ENCODE measurements at places on chromosomes 7 and 10.
A peak's percentile ranks its signal among the peaks of the same experiment; 100 is the strongest.

DNA sequence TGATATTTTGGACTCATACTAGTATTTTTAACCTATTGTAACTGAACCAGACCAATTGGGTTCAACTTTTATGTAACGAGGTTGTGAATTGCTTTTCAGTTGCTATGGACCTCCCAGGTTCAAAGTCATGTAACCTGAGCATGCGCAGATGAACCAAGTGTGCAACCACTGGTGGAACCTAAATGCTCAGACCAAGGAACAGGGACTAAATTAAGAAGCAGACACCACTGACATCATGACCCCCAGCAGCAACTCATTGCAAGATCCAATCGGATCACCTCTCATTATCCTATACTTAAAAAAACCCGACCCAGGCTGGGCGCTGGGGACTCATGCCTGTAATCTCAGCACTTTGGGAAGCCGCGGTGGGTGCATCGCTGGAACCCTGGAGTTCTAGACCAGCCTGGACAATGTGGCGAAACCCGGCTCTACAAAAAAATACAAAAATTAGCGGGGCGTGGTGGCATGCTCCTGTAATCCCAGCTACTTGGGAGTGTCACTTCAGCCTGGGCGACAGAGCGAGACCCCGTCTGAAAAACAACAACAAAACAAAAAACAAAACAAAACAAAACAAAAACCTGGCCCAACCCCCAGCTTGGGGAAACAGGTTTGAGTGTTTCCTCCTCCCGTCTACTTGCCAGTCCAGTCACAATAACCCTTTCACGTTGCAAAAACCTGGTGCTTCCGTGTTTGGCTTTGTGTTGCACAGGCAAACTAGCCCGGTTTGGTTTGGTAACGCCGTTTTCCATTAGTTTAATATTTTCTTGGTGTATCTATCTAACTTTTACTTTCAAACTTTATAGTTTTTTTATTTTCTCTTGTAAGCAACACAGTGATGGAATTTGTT, 11.3 kb upstream of the ZNF518A start:
- no peak for DNase-seq

GRCh38 chr7:146053492-146053891, 63.1 kb upstream of the CNTNAP2 start:
- DNase-seq: no peak

DNA sequence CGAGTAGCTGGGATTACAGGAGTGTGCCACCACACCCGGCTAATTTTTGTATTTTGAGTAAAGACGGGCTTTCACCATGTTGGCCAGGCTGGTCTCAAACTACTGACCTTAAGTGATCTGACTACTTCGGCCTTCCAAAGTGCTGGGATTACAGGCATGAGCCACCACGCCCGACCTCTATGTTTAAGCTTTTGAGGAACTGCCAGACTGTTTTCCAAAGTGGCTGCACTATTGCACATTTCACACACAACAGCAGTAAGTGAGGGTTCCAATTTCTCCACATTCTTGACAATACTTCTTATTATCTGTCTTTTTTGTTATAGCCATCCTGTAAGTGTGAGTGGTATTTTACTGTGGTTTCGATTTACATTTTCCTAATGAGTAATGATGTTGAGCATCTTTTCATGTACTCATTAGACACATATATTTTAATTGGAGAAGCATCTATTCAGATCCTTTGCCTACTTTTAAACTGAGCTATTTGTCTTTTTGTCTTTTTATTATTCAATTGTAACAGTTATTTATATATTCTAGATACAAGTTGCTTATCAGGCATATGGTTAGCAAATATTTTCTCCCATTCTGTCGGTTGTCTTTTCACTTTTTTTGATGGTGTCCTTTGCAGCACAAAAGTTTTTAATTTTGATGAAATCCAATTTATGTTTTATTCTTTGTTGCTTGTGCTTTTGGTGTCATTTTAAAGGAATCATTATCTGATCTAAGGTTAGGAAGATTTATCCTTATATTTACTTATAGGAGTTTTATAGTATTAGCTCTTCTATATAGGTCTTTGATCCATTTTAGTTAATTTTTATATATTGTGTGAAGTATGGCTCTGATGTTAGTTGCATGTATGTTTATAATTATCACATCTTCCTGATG, 12.8 kb upstream of the IRF5 start:
- no peak for DNase-seq

GRCh38 chr10:97842656-97843280, 6.9 kb upstream of the GOLGA7B start:
- DNase-seq: no peak

DNA sequence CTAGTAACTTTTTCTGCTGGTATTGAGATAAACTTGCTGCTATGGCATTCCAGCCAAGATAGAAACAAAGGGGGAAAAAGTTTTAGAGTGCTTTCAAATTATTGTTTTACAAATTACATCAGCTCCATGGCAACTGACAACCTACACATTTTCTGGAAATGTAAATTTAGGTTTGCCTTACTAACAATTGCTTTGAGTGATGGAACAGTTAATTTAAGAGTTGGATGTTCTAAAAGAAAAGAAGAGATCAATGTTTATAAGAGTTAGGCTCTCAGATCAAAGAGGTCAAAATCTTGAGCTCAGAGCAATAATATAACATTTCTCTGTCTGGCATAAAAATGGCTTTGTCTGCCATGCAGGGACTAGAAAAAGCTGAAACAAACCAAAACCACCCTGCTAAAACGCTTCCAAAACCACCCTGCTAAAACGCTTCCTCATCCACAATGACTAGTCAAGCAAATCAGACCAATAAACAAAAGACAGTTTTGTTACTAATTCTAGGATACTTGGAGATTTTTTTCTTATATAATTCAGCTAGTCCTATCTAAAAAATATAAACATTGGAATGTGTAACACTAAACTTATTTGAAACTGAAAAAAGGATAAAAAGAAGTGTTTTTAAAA, 32.3 kb downstream of the ORC5 start:
- DNase-seq: no peak

GRCh38 chr7:34036051-34036920, 130.9 kb downstream of the BMPER start:
- DNase-seq: no peak

GRCh38 chr7:43721193-43721806, 8.0 kb downstream of the COA1 start:
- DNase-seq: peak; percentile 2

DNA sequence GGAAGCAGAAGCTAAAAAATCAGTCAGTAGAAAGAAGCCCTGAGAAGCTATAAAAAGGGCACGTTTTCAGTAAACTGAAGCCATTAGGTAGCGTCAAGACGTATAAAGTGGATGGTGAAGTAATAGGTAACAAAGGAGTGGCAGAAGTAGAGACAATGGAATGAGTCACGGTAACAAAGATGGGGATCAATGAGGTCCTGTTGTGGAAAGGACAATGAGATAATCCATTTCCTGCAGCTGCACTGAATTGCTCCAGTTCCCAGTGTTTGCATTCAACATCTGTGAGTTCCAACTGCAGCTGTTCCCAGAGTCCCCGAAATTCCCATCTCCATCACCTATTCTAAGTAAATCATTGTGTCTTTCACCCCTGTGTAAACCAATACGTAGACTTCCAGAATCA, 4.8 kb upstream of the HYCC1 start:
- DNase-seq: no peak

DNA sequence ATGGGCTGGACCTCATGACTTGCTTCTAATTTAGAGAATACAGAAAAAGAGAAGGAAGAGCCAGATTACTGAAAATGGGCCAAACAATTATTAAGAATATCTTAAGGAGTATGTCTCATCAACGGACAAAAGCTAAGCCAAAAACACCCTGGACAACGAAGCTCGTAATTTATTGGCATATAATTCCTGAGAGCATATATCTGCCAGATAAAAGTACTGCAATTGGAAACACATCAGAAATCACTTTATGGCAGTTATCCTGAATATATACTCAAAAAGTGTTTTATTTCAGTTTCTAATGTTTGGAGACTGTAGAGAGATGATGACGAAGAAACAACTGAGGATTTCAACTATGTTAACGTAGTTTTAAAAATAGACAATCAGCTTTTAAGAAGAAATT, 211.8 kb downstream of the CSTF2T start:
- DNase-seq: no peak

GRCh38 chr10:97726636-97727178, 10.2 kb upstream of the ZFYVE27 start:
- DNase-seq: no peak

DNA sequence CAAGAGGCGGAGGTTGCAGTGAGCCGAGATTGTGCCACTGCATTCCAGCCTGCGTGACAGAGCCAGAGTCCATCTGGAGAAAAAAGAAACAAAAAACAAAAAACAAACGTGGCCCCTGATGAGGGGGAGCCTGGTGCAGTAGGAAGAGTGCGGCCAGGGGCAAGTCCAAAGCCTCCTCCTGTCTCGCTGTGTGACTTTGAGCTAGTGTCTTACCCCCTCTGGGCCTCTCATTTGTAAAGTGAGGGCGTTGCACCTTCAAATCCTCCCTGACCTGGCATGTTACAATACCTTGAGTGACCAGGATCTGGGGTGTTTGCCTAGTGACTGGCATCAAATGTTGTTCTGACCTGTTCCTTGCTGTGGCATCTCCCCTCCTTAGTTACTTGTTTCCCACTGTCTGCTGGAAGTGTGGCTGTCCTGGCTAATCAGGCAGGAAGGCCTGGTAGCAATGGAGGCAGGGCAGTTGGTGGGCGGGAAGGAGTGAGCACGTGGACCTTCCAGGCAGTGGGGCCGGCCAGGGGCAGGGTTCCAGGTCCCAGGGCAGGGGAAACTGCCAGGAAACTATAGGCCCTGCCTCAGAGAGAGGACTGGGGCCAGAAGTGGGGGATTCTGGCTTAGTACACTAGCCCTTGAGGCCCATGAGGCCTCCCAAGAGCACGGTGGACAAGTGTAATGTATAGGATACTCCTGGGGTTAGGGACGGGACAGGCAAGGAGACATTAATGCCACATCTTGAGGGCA, 24.5 kb upstream of the GOLGA7B start:
- no peak for DNase-seq

GRCh38 chr10:59698326-59698725, 11.3 kb downstream of the SLC16A9 start:
- no peak for DNase-seq

DNA sequence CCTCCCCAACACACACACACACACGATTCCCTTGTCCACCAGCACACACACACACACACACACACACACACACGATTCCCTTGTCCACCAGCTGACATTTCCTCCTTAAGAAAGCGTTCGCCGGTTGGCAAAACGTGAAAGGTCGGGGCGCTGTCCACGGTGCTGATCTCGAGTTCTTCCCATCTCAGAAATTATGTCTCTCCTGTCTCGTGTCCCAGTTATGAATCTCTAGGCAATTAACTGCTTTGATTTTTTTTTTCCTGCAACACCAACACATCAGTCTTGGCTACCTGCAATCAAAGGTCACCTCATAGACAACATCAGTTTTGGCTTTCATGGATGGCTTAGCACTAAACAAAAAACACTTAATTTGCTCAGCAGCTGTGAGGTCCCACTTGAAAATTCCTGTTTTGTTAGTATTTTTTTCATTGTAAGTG, 1.9 kb downstream of the INA start:
- no peak for DNase-seq

- no peak for DNase-seq
Measured at GRCh38 chr7:104185346-104185745, 22.5 kb downstream of the ORC5 start.

- DNase-seq: peak; percentile 1
Measured at GRCh38 chr7:46215987-46216567, 295.0 kb upstream of the IGFBP3 start.

DNA sequence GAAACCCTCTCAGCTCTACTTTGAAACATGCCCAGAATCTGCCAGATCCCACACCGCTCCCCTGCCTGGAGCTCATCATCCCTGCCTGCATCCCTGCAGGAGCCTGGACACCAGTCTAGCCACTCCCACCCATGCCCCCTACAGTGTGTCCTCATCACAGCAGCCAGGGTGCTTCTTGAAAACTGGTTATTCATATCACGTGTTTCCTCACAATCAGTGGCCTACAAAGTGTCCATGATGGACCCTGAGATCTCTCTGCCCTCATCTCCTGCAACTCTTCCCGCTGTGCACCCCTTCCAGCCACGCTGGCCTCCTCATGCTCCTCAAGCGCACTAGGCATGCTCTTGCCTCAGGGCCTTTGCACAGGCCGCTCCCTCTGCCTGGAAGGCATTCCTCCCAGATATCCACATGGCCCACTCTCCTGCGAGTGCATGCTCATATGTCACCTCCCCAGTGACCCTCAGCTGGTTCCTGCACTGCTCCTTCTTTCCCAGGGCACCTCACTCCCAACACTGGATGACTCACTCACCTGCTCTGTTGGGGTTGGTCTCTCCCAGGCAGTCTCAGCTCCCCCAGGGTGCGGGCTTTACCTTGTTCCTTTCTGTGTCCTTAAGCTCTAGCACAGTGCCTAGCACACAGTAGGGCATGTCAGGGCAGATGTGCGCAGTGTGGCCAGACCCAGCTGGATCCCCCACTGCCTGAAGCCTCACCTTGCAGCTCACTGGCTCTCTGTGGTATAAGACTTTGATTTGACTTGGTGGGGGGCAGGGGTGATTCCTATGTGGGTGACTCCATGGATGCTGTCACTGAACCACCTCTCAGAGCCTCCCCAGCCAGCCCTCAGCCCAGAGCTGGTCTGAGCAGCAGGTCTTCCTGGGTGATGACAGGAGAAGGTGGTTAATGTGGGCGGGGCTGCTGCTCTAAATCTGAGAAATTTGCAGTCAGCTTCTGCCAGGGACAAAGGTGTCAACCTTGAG, 37.3 kb downstream of the CDH23 start:
- no peak for DNase-seq

DNA sequence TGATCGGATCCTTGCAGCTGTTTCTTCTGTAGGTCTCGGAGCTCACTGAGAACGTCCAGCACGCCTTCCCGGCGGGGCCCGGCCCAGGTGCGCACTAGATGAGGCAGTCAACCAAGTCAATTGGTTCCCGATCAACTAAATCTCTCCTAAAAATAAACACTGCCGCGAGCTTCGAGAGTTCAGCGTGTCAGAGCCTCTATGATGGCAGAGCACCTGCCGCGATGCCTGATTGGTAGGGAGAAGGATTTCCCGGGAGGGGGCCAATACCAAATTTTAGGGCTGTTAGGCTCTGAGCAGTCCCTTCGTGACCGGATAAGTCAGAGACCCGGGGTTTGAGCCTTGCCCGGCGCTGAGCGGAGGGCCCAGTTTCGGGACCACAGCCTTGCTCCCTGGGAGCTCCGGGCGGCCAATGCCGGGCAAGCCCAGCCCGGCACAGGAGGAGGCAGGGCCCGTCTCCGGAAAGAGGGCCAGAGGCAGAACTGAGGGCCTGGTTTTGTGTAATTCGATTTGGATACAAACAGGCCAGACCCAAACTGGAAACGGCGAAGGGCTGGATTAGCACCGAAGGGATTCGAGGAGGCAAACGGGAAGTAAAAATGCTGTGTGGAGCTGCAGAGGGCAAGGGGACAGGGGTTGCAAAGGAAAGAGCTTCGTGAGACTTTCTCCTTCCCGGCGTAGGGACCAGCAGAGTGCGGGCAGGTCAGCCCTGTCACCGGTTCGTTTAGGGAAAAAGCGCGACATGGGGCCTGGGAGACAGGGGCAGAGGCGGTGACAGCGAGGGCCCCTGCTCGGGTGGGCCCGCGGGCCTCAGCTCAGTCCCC, 569 bp downstream of the SLC26A5 start:
- no peak for DNase-seq
